ENCODE measurements at places on chromosomes 6 and 20.

- DNase-seq, result no peak
Measured at GRCh38 chr20:59483481-59483880, 120.9 kb upstream of the PHACTR3 start.

DNA sequence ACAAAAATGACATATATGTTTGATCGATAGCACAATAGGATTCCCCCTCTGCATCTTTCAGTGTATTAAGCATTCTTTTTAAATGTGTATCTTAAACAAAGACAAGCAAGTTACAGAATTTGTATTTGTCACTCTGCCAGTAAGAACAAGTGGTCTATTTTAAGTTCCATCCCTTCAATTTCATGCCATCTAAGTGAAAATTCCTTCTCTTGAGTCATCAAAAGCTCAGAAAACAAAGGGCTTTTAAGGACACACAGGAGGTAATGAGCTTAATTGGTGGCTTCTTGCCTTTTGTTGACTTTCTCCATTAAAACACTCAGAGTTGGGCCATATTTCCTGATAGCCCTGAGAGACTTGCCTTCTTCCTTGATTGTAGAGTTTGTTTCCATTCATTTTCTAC lies 547.8 kb downstream of the TENT5A start:
- DNase-seq, result no peak

- no peak for DNase-seq
Measured at GRCh38 chr20:39605361-39605760, 643.2 kb downstream of the DHX35 start.

GRCh38 chr20:2652724-2653555 lies 508 bp downstream of the NOP56 start:
- no peak for DNase-seq
